NCI-H345 (cell line): ENCODE measurements at places on chromosomes 13 and 19.

DNA sequence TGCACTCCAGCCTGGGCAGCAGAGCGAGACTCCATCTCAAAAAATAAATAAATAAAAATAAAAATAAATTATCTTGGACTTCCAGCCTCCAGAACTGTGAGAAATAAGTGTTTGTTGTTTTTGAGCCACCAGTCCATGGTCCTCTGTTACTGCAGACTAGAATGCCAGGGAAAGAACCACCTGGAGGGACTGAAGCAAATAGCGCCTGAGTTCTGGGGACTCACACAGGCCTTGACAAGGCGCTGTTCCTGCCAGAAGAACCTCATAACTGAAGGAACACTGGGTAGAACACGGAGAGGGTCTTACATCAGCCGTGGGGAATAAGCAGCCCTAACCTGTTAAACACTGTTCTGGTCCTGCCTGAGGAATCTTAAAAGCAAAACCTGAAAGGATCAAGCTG, 8.4 kb upstream of the LENG8 start:
- no peak for DNase-seq

DNA sequence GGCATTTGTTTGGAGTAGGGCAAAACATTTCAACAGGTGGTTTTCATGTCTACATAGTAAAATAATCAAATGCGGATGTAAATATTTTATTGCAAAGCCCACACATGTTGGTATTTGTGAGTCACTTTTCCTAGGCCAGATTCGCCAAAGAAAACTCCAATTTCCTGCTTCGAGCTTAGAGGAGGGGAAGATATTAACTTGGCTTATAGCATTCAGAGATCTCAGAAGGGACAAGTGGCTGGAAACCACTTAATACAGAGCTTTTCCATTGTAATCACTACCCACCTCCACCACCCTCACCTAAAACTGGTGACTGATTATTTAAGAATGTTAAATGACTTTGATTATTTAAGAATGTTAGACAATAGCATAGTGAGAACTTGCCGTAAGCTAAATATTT, 530.6 kb upstream of the SPRY2 start:
- DNase-seq, result no peak

- DNase-seq, result no peak
Observed at GRCh38 chr13:47671776-47672175, 329.3 kb downstream of the SUCLA2 start.

- no peak for DNase-seq
Observed at GRCh38 chr13:106381091-106381490, 154.4 kb downstream of the EFNB2 start.

DNA sequence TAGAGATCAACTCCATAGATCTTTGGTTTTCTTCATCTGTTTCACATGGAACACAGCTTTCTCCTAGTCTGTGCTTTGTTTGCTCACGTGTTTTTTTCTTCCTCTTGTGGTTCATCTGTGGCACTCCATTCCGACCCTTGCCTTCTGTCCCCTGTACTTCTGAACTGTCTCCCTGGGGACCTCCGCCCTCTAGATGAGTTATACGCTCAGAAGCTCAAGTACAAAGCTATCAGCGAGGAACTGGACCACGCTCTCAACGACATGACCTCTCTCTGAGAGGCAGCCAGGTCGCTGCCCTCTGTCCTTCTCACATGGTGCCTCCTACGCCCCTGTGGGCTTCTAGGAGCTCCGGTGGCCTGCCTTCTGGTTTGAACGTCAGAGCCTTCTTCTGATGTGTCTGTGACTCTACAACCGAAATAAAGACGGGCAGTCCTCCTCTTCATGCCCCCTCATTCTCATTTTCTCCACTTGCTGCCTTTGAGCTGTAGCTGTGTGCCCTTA, 16.6 kb upstream of the RAB8A start:
- no peak for DNase-seq
